ENCODE measurements at places on chromosomes 3 and 15. TPM values are rescaled to one million over a fixed set of nuclear protein-coding genes. Genes with fewer than 3 reads are reported as not detected.

SPATA12 gene
- not detected for total RNA-seq

CCR1 gene
- total RNA-seq = 12.3 TPM

ITIH4 gene
- 1.2 TPM for total RNA-seq

PLSCR4 gene
- 61.6 TPM for total RNA-seq

TMCO5A gene
- total RNA-seq = not detected

MYO5C gene
- 10.2 TPM for total RNA-seq
